ENCODE measurements at places on chromosomes 7 and 10. TPM values are rescaled to one million over a fixed set of nuclear protein-coding genes. Genes with fewer than 3 reads are reported as not detected.

The MSMB gene
- not detected for total RNA-seq

The PTTG1IP2 gene
- total RNA-seq = not detected

The CCDC172 gene
- total RNA-seq = not detected

The ZNF37A gene
- 9.5 TPM for total RNA-seq

The LBX1 gene
- total RNA-seq = not detected

The SLK gene
- 43.0 TPM for total RNA-seq

The PON3 gene
- not detected for total RNA-seq

The EPDR1 gene
- 112 TPM for total RNA-seq

The LRIT1 gene
- not detected for total RNA-seq

The MYL7 gene
- not detected for total RNA-seq

The MLXIPL gene
- total RNA-seq = 0.37 TPM

The LMOD2 gene
- not detected for total RNA-seq

Measured in smooth muscle cell of bladder (primary cell).